ENCODE measurements at places on chromosomes 6 and 20.

DNA sequence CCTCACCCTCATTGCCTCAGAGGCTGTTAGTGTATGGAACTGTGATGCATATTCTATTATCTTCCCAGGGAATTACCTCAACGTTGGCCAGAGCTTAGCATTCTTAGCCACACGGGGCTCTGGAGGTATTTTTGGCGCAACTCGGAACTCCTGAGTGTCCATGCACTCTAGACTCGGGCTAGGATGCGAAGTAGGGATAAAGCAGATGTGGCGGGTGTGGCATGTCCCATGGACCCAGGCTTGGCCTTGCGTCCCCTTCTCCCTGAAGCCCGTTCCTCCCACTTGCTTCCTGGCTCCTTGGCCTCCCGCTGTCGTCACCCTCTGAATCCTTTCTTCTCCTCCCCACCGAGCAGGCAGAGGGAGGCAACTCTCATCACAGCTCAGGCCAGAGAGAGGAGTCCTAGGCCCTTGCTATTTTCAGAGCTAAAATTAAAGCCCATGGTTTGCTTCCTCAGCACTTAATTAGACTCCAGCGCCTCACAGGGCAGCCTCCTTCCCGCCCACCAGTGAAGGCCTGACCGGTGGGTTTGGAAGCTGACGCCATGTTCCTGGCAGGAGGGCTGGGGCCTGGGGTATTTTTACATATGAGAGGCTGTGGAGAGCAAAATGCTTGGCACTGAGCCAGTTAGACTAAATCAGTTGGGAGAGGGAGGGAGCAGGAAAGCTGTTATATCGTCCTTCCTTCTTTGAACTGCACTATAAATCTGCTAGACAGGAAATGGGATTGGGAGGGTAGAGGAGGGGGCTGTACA lies 138.7 kb downstream of the FOXO3 start:
- no peak for DNase-seq

DNA sequence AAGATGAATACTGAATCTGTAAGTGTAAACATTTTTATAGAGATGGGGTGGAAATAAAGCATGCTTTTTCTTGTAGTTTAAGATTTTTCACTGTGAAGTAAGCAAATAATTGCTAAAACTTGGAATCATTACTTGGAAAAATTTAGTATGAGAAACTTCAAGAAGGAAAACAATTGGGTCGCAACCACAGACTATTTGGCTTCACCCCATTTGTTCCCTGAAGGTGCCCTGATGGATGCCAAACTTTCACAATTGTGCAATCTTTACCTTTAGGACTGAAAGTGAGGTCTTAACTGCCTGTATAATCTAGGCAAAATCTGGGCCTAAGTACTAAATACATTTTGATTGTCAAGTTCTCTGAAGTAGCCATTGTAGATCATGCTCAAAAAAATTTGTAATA lies 330.1 kb downstream of the HDGFL1 start:
- DNase-seq: no peak

DNA sequence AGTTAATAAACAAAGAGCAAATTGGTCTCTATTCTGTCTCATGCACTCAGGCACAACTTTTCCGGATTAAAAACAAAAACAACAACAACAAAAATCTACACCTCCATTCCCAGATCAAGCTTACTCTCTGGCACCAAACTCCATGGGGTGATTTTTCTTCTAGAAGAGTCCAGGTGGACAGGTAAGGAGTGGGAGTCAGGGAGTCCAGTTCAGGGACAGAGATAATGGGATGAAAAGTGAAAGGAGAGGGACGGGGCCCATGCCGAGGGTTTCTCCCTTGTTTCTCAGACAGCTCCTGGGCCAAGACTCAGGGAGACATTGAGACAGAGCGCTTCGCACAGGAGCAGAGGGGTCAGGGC lies 437 bp upstream of the HLA-A start:
- no peak for DNase-seq

DNA sequence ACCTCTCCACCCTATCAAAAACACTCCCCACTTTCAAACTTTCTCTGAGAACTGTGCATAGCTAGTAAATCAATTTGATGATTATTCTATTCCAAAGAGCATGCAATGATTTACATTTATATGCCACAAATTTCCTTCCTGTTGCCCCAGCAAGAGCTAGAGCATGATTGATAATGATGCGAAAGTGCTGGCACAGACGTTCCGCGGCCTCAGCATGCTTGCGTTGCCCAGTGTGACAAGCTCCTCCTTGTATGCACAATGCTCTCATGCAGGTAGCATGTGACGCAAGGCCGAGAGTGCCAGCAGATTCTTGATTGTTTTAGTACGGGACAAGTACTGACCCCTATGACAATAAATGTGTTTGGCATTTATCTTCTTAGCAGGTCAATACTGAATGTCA lies 696.3 kb upstream of the SLC35B3 start:
- DNase-seq: no peak

GRCh38 chr6:3516092-3516491 lies 59.2 kb upstream of the SLC22A23 start:
- DNase-seq: no peak

GRCh38 chr20:3209257-3209945 lies at the start of gene ITPA:
Gene ITPA, plus strand, starts transcription at chr20:3209498. Its CDS starts 54 bp downstream, at chr20:3209552.
- DNase-seq: peak; percentile 76

- no peak for DNase-seq
Observed at GRCh38 chr6:7241709-7242645, 71.0 kb downstream of the SSR1 start.

All from K562 (cell line).